Activated CD4-positive, alpha-beta T cell treated with anti-CD3 and anti-CD28 coated beads for 36 hours (primary cell): ENCODE measurements at places on chromosomes 12 and 14. TPM values are rescaled to one million over a fixed set of nuclear protein-coding genes. Genes with fewer than 3 reads are reported as not detected.

DNA sequence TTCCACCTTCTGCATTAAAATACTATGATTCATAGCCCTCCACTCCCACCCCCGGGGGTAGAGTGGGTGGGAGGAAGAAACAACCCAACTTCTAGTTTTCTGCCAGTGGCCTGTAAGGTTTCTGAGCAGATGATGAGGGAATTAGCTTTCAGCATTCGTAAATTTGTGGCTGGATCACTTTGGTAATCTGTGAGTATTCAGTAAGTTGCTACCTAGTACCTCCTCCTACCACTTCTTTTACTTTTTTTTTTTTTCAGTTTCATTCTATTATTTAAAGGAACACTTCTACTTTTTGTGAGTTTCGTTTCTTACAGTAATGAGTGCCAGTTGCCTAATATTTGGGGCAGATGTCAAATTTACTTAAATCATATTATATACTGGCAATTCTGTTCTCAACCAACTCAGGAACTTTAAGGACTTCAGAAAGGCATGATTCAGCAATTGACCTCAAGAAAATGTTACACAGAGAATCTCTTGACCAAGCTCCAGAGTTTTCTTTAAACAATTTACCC lies 42.4 kb upstream of the EMP1 start:
- peaks cover 14% of the 10 kb centered on the region for H3K4me1 ChIP-seq
- peaks cover 4% of the 10 kb centered on the region for H3K27me3 ChIP-seq
- H3K27ac ChIP-seq, result no peak overlapping the region
- DNase-seq, result no peak
- H3K36me3 ChIP-seq, result no peaks in the 10 kb centered on the region

DNA sequence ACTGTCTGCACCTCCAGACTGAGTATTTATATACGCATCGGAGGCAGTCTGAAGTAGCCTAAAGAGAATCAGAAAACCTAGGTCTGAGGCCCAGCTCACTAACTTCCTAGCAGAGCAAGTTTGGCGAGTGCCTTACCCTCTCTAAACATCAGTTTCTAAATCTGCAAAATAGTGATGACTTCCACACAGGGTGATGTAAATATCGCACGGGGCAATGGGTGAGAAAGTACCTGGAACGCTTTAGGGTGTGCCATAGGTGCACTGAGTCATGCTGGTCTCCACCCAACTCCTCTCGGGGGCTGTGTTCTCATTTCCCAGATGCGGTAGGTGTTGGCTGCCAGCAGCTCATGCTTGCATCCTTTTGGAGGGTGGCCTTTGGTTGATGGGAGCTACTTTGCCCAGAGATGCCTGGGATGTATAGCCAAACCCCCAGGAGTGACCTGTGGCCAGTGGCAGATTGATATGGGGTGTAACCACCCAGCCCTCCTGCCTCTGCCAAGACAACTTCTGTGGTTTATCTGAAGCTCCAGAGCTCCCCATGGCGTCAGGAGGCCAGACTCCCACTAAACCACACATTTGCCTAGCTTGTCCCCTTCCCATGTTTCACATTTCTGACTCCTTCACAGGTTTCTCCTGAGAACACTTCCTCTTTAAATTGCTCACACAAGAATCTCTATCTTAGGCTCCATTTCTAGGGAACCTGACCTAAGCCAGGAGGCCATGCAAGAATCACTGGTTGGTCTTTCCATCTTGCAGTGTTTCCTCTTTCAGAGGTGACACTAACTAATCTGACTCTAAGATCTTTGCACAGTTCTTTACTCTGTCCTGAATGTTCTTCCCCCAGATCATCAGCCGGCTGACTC lies 62.0 kb upstream of the TUNAR start:
- peaks cover 43% of the 10 kb centered on the region for H3K27me3 ChIP-seq
- H3K4me3 ChIP-seq, result no peak overlapping the region
- no peak for DNase-seq
- H3K36me3 ChIP-seq, result no peaks in the 10 kb centered on the region

- peak; percentile 82 for DNase-seq
- peak within 1 kb of the TSS; percentile 71 for H3K27ac ChIP-seq
- peaks cover 31% of the 10 kb centered on the region for H3K4me1 ChIP-seq
Measured at GRCh38 chr12:47773062-47773857, at the start of gene SLC48A1. SLC48A1 (plus strand) TSS chr12:47773238; CDS start chr12:47773305, 67 bp downstream.

DNA sequence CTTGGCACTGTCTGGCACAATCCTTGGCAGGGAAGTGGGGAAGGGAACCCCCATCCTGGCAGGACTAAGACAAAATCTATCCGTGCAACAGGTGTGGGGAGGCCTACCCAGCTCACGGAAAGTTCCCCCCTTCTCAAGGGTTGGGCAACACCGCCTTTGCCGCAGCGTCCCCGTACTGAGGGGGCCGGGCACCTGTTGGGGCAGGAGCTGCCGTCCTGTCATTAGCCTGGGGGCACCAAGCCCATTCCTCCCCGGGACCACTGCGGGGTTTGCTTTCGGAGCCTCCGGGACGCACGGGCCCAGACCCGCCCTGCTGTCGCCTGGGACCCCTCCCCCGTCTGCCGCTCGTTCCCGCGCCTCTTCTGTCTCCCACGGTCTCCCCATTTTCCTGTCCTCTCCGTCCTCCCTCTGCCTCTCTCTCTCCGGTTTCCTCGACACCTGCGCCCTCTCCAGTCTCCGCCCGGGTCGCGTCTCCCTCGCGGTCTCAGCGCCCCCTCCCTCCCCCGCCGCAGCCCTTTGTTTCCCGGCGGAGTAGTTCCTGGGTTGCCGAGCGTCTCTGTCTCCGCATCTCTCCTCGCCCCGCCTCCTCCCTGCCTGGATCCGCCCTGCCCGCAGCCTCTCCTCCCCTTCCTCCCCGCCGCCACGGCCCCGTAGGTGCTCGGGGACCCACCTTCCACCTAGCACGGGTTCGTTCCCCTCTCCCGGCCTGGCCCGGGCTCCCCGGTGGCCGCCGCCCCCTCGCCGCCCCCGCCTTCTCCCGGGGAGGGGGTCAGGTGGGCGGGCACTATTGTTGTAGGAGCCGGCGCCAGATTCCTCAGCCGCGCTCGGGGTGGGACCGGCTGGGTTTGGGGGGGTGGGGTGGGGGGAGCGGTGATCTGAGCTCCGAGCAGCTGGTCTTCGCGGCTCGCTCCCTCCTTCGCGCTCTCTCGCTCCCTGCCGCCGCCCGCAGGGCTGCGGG lies at the start of gene CACNB3:
Gene CACNB3, plus strand, starts transcription at position 624 of the 958 bp plus-strand sequence. CDS start 434 bp downstream, outside the sequence.
- H3K27ac ChIP-seq, result peak within 1 kb of the TSS; percentile 55
- peak within 1 kb of the TSS; percentile 82 for H3K4me3 ChIP-seq
- peaks cover 23% of the 10 kb centered on the region for H3K4me1 ChIP-seq
- no peaks in the 10 kb centered on the region for H3K36me3 ChIP-seq
- H3K27me3 ChIP-seq, result peaks cover 12% of the 10 kb centered on the region

DNA sequence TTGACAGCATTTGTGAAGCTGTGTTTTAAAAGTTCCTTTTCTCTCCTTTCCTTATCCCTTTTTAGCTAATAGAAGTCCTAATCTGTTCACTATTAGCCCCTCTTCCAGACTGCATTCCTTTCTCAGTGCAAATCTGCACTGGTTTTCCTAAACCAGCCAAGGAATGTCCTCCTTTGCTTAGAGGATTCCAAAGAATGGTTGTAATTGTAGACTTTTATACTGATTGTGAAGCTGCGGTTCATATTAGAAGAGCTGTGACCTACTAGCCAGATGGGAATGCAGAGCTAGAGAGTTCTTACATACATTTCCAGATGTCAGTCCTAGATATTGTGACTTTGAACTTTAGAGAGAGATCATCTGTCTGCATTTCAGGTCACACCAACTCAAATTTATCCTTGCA lies 79.8 kb downstream of the MYRFL start:
- peaks cover 7% of the 10 kb centered on the region for H3K4me1 ChIP-seq
- H3K27me3 ChIP-seq, result no peaks in the 10 kb centered on the region
- DNase-seq, result no peak

DNA sequence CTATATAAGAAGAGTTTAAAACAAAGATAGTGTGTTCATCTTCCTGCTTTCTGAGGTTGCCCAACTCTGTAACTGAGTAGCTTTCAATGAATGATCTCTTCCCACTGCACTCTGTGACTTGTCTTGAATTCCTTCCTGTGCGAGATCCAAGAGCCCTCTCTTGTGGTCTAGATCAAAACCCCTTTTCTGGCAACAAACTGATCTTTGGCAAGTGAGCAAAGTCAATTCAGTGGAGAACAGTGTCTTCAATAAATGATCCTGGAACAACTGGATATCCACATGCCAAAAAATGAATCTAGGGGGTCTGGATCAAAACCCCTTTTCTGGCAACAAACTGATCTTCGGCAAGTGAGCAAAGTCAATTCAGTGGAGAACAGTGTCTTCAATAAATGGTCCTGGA lies 8.5 kb downstream of the CFAP54 start:
- H3K27ac ChIP-seq, result no peak overlapping the region
- no peak for DNase-seq
- peaks cover 26% of the 10 kb centered on the region for H3K4me1 ChIP-seq
- no peaks in the 10 kb centered on the region for H3K36me3 ChIP-seq
- no peak overlapping the region for H3K4me3 ChIP-seq
- no peaks in the 10 kb centered on the region for H3K27me3 ChIP-seq

GRCh38 chr12:10668526-10668925 lies 5.3 kb downstream of the STYK1 start:
- no peak overlapping the region for H3K27ac ChIP-seq
- H3K36me3 ChIP-seq, result no peaks in the 10 kb centered on the region
- peaks cover 28% of the 10 kb centered on the region for H3K27me3 ChIP-seq

GRCh38 chr12:132185705-132186104 lies 41.4 kb downstream of the NOC4L start:
- peak overlapping the region; percentile 86 for H3K27ac ChIP-seq
- H3K4me1 ChIP-seq, result peaks cover 25% of the 10 kb centered on the region
- peak overlapping the region; percentile 55 for H3K4me3 ChIP-seq
- H3K36me3 ChIP-seq, result no peaks in the 10 kb centered on the region

GRCh38 chr12:52369809-52370208 lies 2.5 kb upstream of the KRT85 start:
- H3K36me3 ChIP-seq, result no peaks in the 10 kb centered on the region
- DNase-seq, result no peak
- H3K4me3 ChIP-seq, result no peak overlapping the region
- no peaks in the 10 kb centered on the region for H3K4me1 ChIP-seq
- peaks cover 6% of the 10 kb centered on the region for H3K27me3 ChIP-seq
- no peak overlapping the region for H3K27ac ChIP-seq

GRCh38 chr12:108302016-108302402 lies 37.1 kb downstream of the CMKLR1 start:
- no peak overlapping the region for H3K4me3 ChIP-seq
- DNase-seq, result no peak
- H3K27me3 ChIP-seq, result peaks cover 7% of the 10 kb centered on the region
- no peaks in the 10 kb centered on the region for H3K36me3 ChIP-seq

DNA sequence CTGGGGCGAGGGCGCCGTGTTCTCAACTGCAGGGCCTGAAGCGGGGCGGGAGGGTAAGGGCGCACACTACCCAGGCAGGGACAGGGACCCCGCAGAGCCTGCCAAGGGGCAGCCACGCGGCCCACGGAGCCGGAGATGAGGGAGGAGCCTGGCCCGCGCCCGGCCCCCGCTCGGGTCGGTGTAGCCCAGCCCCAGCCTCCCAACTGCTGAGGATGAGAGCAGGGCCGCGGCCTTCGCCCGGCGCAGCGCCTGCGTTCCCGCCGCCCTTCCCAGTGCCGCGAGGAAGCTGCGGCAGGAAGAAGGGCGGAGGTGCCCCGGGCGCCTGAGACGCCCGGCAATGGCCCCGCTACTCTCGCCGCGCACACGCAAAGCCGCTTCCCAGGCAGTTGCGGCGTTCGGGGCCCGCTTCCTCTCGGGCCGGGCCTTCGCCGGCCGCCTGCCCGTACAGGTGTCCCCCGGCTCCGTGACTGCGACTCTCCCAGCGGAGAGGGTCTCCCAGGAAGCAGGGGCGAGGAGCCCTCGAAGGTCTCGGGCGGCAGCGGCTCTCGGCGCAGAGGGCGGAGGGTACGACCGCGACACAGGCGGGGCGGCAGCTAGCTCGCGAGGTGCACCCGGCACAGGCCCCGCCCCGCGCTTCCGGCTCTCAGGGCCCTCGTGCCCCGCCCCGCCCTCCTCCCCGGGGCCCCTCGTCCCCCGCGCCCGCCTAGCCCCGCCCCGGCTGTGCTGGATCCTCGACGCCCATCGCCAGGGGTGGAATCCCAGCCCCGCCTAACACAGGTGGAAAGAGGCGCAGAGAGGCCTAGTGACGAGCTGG lies 24.8 kb upstream of the YY1 start:
- H3K36me3 ChIP-seq, result no peaks in the 10 kb centered on the region
- H3K4me3 ChIP-seq, result peak overlapping the region; percentile 79
- H3K4me1 ChIP-seq, result peaks cover 23% of the 10 kb centered on the region

GRCh38 chr14:23984891-23985602 lies 3.7 kb upstream of the DHRS4L2 start:
- H3K36me3 ChIP-seq, result peaks cover 15% of the 10 kb centered on the region
- H3K4me1 ChIP-seq, result peaks cover 18% of the 10 kb centered on the region
- no peaks in the 10 kb centered on the region for H3K27me3 ChIP-seq
- DNase-seq, result no peak

DNA sequence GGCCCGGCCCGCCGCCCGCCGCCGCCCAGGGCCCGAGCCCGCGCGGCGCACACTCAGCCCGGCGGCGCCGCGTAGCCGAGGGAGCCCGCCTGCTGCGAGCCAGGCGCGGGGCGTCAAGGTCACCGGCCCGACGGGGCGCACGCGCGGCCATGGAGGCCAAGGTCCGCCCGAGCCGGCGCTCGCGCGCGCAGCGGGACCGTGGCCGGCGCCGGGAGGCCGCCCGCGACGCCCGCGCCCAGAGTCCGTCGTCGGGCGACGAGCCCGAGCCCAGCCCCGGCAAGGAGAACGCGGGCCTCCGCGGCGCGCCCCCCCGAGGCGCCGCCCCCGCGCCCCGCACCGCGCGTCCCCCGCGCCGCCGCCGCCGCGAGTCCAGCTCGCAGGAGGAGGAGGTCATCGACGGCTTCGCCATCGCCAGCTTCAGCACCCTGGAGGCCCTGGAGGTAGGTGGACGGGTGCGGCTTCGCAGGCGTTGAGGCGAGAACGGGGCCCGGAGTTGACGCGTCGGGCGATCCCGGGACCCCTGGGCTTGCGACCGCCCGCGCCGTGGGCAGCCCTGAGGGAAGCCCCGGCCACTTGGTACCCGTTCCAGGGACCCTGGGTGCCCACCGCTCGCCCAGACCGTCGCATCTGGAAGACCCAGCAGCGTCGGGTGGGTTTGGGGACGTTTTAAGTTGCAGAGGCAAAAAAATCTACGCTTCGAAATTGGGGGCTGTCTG lies 629 bp downstream of the FBRSL1 start:
- peaks cover 2% of the 10 kb centered on the region for H3K36me3 ChIP-seq
- no peaks in the 10 kb centered on the region for H3K27me3 ChIP-seq
- peaks cover 67% of the 10 kb centered on the region for H3K4me1 ChIP-seq

GRCh38 chr12:118549510-118549980 lies 173.2 kb downstream of the SUDS3 start:
- no peak overlapping the region for H3K27ac ChIP-seq
- no peak overlapping the region for H3K4me3 ChIP-seq
- H3K27me3 ChIP-seq, result no peaks in the 10 kb centered on the region
- no peaks in the 10 kb centered on the region for H3K4me1 ChIP-seq
- H3K36me3 ChIP-seq, result no peaks in the 10 kb centered on the region
- DNase-seq, result no peak

Gene CCDC177
- not detected for total RNA-seq

Gene SRGAP1
- total RNA-seq, result 0.02 TPM

Gene PLCZ1
- total RNA-seq, result not detected

Gene PCNX1
- 38.4 TPM for total RNA-seq

Gene POTEM
- total RNA-seq, result not detected

Gene TAS2R30
- 1.4 TPM for total RNA-seq

Gene ANKRD9
- 9.3 TPM for total RNA-seq
